ENCODE measurements at places on chromosomes 7 and 10. TPM values are rescaled to one million over a fixed set of nuclear protein-coding genes. Genes with fewer than 3 reads are reported as not detected.

SPDYE11 gene
- total RNA-seq, result not detected

KCP gene
- total RNA-seq, result 0.14 TPM

DUSP5 gene
- total RNA-seq, result 2.9 TPM

MRPS17 gene
- 14.6 TPM for total RNA-seq

MXI1 gene
- 36.0 TPM for total RNA-seq

ZP3 gene
- total RNA-seq, result 2.1 TPM

OR6V1 gene
- not detected for total RNA-seq

FXYD4 gene
- total RNA-seq, result not detected

LRRC4 gene
- 0.46 TPM for total RNA-seq

XPNPEP1 gene
- total RNA-seq, result 149 TPM

FEZF1 gene
- total RNA-seq, result not detected

HMX3 gene
- not detected for total RNA-seq

PON1 gene
- not detected for total RNA-seq

TRPV5 gene
- not detected for total RNA-seq

A1CF gene
- total RNA-seq, result not detected

KIF11 gene
- 3.4 TPM for total RNA-seq

SVIL gene
- 47.6 TPM for total RNA-seq

CALHM1 gene
- not detected for total RNA-seq

CASD1 gene
- total RNA-seq, result 11.4 TPM
